ENCODE measurements at places on chromosomes 2 and 18.

- DNase-seq, result no peak
Measured at GRCh38 chr2:238952261-238952919, 104.5 kb downstream of the TWIST2 start.

DNA sequence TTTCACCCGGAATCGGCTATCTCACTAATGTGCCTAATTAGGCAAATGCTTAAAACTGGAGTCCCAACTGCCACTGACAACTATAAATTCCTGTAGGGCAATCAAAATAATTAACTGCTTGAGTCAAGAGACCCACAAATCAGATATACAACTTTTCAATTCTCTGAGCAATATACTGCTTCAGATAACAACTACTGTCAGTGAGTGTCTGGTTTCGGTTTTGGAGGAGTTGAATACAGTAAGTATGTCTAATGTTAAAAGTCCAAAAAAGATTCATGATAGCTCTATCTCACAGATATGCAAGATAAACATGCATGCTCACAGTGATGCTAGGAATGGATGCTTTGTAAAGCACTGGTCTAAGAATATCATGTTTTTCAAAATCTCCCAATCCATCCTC is 283.3 kb downstream of the NRXN1 start:
- no peak for DNase-seq

- peak; percentile 9 for DNase-seq
Measured at GRCh38 chr18:79438898-79439627, 43.3 kb downstream of the NFATC1 start.

GRCh38 chr2:169715379-169716237 is 18.0 kb upstream of the KLHL23 start:
- no peak for DNase-seq

- no peak for DNase-seq
Measured at GRCh38 chr2:42834161-42834560, 41.8 kb upstream of the HAAO start.

- DNase-seq, result no peak
Measured at GRCh38 chr18:9104244-9104901, 1.9 kb downstream of the NDUFV2 start.

DNA sequence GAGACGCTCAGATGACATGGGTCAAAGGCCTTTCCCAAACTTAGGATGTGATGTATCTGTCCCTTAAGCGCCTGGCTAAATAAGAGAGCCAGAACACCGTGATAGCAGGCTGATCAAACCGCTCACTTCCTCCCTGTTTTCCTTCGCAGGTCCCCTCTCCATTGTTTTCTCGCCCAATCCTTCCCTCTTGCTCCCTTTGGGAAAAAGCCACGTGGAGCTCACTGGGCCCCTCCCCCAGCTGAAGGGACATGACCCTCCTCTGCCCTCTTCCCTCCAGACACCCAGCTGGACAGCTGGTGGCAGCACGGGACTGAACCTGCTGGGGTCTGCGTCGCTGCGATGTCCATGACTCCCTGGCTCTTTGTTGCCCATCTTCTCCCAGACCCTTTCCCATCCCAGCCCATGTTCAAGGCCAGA is 201.7 kb downstream of the TNS1 start:
- DNase-seq, result no peak

DNA sequence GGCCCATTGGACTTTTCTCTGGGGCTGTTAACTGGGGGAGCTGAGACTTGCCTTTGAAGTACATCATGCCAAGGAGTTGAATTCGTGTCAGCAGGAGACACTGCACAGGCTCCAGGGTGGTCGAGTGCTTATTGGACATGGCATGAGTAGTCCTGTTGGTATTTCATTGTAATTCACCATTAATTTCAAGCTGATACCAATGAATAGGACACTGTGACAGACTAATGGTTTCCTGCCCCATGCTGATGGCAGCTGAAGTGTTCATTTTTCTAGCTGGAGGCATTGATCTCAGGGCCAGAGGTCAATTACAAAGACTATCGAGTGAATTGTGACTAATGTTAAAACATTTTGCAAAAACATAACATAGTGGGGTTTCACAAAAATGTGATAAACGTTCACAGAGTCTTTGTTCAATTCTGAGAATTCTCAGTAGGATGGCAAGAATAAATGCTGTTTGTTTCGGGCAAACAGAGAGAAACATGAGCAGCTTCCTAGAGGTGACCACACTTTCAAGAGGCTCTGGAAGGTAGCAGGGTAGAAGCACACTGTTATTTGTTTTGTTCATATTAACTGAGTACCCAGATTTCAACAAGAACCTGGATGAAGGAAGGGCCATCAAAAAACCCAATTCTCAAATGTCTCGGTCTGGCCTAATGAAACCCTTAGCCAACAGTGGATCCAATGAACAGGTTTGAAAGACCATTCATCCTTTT is 90.6 kb upstream of the ARL4C start:
- no peak for DNase-seq

DNA sequence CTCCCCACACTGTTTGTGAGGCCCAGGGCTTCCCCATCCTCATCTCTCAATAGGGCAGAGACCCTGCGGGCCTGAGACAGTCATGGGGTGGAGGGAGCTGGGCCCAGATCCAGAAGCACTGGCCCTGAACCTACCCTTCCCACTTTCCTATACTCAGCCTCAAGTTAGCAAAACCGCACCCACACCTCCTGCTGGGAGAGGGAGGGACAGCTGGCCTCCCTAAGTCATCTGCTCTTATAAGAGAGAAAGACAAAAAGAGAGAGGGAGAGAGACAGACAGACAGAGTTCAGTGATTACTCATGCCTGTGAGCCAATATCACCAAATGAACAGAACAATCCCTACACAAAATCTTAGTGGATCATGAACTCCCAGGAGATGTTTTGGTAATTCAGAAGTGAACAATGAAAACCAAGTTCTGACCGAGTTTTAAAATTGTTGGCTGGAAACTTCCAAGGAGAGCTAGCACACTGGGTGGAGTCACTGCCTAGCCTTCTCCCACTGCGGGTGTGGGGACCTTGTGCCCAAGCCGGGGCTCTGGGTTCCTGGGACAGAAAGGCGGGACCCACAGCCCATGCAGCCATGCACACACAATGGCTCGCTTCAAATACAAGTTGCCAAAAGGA is 130.5 kb downstream of the PXDN start:
- no peak for DNase-seq

DNA sequence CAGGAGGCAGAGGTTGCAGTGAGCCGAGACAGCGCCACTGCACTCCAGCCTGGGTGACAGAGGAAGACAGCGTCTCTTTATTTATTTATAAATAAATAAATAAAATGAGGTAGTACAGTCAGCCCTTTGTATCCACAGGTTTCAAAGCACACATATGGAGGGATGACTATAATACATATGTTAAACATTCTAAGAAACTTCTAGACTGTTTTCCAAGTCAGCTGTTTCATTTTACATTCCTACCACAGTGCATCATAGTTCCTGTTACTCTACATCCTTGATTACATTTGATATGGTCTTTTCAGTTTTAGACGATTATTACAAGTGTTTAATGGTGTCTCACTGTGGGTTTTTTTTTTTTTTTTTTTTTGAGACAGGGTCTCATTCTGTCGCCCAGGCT is 157.6 kb downstream of the ATAD2B start:
- DNase-seq, result no peak

GRCh38 chr2:120545521-120546047 is 190.1 kb upstream of the GLI2 start:
- no peak for DNase-seq

DNA sequence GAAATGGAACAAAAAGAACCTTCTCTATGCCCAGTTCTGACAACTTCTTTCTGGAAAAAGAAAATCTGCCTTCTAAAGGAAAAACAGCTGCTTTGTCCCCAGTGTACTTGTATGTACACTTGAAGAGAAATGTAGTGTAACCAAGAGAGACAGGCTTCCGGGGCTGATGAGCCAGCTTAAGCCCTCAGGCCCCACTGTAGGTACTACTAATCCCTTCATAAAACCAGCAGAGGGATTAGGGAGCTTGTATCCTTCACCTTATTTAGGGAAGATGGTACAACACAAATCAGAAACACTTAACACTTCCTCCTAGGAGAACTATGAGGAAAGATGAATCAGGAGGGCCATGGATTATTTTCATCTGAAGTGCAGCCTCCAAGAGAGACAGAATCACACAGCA is 18.8 kb upstream of the SUCLG1 start:
- DNase-seq, result no peak

- no peak for DNase-seq
Measured at GRCh38 chr2:100744589-100744988, 75.3 kb upstream of the NPAS2 start.

All from stimulated activated CD8-positive, alpha-beta memory T cell treated with anti-CD3 and anti-CD28 coated beads, Interleukin-15, amount 100 ng/mL, for 4 hours (primary cell).